ENCODE measurements at places on chromosomes 2 and 18.
A peak's percentile ranks its signal among the peaks of the same experiment; 100 is the strongest.

DNA sequence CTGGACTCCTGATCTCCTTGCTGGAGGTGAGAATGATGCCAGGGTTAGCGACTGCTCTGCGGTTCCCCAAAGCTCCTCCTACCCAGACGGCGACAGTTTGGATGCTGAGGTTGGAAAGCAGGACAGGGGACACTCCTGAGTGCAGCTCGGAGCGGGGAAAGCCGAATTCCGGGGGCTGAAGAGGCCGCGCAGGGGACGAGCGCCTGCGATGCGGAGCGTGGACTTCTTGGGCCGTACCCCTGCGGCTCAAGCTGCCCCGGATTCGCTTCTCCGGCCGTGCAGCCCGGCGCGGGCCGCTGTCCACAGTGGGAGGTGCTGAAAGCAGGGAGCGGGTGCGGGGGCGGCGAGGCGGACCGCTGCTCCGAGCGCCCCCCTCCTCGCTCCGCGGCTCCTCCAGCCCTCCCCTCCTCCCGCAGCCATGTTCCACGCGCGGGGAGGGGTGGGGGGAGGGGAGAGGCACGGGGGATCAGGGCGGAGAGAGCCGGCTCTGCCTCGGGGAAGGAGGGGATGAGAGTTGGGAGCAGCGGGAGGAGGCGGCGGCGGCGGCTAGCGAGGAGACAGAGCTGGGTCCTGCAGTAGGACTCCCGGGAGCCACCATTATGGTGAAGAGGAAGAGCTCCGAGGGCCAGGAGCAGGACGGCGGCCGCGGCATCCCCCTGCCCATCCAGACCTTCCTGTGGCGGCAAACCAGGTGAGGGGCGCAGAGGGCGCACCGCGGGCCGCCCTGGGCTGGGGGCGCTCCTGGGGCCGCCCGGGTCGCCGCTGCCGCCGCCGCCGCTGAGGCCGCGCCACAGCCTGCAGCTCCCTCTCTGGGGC lies at the start of gene UNC80:
Gene UNC80 (plus strand): TSS at position 359 of the 816 bp plus-strand sequence. CDS start 241 bp downstream, at position 600.
- no peak for DNase-seq

DNA sequence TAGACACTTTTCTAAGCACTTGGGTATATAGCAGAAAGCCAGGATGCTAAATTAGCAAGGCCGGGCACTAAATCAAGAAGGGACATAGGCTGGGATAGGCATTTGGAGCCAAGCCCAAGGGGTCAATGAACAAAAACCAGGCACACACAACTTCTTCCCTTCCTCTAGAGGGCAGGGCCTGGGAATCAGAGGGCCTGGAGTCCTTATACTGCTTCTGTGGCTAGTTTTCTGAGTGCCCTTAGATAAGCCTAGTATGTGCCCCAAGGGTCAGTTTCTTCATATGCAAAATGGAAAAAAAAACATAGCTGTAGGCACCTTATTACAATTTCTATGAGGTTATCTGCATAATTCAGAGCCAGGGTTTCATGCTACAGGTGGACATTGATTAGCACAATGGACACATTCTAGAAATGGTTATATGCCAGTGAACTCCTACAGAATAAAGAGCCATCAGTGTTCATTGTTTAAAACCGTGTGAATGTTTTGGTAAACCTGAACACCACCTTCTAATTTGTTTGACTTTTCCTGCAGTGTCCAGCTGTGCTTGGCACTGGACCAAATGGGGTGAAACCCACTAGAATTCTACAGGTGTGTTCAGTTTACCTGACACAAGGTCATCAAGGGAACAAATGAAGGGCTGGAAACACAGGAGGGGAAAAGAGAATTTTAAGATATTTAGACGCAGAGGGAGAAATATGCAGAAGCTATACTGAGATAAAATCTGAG lies 49.6 kb downstream of the PAX8 start:
- DNase-seq, result no peak

DNA sequence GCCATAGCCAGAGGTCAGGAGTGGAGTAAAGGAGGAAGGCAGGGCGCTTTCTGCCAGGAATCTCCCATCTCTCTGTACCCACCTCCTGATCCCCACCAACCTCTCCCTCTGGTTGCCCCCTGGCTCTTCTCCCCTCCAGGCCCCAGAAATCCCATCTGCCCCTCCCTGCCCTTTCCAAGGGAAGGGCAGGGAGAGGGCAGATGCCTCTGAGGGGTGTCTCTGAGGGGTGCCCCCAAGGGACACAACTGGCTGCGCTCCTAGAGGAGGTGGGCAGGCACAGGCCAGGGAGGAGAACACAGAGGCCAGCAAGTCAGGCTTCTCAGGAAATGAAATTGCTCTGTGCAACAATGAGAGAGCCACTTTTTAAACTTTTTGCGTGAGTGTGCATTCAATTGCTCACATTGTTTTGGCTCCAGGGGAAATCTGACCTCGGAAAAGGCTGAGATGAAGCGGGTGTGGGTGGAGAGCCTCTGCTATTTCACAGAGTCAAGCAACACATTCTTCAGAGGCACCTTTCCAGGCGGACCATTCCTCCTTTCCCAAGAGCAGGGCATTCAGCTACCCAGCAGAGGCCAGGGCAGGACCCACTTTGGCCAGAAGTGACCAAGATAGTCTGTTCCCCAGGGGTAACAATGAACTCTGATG lies 125.5 kb downstream of the SMAD7 start:
- DNase-seq, result no peak

- DNase-seq, result peak; percentile 66
Observed at GRCh38 chr18:9825571-9826073, 60.2 kb upstream of the TXNDC2 start.

- no peak for DNase-seq
Observed at GRCh38 chr2:100945930-100946607, 56.0 kb upstream of the RPL31 start.

DNA sequence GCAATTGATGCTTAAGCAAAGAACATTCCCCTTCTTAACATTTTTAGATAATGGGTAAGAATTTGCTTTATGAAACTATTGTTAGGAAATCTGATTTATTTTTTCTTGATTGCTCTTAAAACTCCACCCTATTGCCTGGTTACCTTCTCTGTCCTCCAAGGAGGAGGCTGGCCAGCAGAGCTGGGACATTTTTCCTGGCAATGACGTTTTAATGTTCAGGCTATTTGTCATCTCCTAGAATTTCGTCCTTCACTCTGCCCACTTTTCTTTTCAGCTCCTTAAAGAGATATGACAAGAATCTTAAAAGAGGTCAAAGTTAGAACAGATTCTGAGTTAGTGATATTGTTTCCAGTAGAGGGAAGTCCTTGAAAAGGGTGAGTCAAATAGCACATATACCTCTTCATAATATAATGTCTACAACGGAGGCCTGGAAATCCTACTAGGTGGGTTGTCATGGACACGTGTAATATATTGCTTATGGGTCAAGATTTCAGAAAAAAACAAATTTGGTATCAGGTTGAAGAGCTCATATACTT lies 141.0 kb downstream of the CMPK2 start:
- DNase-seq, result no peak

DNA sequence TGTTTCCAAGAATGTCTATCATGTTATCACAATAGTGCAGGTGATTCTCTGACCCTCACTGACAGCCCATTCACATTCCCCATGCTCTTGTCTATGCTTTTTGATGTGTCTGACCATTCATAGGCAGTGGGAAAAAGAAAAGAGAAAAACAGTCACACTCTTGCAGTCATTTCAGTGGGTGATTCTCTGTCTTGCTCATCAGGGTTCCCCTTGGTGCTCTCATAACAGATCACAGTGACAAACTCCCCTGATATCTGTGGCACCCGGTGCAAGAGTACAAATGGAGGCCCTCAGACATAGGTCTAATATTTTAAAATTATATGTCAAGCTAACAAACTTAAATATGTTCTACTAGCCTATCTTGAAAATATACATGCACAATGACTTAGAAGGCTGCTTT lies 72.7 kb upstream of the PPP1CB start:
- no peak for DNase-seq

- DNase-seq, result no peak
Observed at GRCh38 chr2:19351899-19352697, 6.3 kb downstream of the OSR1 start.

DNA sequence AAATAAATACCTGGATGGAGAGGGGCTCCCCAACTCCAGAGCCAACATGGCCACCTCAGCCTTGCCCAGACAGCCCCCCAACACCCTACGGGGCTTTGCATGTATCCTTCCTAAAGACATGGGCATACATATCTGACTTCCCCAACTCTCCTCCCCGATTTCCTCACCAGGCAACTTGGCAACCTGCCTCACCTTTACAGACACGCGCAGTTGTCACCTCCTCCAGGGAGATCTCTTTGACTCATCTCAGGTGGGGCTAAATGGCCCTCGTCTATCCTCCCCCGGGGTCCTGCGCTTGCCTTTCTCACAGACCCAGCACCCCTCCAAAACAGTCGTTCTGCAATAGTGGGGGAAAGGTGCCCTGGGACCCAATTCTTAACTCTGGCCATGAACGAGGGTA lies 10.6 kb upstream of the BIN1 start:
- no peak for DNase-seq

GRCh38 chr2:217617616-217618022 lies 385.2 kb downstream of the TNS1 start:
- no peak for DNase-seq

GRCh38 chr2:159922563-159922962 lies 124.6 kb upstream of the CD302 start:
- DNase-seq, result no peak

DNA sequence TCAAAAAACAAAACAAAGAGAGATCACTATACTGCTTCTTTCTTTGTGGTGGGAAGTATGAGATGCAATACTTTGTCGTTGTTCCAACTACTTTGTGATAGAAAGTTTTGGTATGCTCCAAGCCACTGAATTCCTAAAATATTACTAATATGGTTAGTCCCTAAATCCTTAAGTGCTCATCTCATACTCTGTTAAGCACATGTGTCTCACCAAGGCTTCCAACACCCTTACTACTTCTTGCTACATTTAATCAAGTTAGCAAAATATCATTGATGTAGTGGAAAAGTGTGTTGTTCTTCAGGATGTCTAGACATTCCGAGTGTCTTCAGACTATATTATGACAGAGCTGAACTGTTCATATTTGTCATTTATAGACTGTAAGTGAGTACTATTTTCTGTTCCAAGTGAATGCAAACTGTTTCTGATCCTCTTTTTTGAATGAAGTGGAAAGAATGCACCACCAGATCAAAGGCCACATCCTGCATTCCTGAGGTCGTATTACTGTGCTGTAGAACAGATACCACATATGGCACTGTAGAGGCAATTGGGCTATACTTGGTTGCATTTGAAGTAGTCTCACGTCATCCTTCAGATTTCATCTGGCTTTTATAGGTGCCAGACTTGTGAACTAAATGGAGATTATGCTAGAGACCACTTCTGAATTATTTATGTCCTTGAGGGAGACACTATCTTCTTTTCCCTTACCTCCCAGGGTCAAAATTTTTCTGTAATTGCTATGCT lies 298.4 kb upstream of the ZNF521 start:
- no peak for DNase-seq

GRCh38 chr2:15726321-15727057 lies 134.8 kb downstream of the DDX1 start:
- no peak for DNase-seq

DNA sequence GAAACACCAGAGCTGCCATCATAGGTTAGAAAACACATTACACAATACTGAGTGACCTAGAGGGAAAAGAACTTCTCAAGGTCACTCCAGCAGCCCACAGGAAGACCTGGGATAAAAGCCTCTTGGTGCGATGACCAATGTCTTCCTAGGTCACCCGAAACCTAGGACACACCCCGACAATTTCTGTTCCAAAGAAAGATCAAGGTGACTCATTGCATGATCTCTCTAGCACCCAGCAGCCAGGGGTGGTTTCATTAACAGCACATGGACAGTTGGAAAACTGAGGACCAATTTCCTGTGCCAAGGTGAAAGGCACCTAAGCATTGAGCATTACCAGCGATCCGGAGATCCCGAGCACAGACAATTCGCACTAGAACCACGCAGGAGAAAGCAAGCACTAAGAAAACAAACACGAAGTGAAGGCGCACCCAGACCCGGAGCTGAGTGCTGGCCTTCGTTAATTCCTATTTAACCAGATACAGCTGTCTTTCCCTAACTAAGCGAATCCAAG lies 1.5 kb downstream of the CACNB4 start:
- no peak for DNase-seq

DNA sequence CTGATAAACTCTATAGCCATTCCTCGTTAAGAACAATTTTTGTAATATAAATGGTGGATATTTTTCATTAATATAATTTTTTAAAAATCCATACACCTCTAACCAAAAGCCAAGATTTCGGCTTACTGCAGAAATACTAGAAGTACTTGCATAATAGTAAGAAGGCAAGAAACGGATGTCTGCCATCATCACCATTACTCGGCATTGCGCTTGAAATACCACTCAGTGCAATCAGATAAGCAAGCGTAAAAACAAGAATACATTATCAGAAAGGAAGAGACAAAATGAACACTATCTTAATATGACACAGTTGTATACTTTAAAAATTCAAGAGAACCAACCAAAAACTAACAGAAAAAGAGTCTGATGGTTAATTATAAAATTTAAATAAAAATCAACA lies 15.2 kb upstream of the BOLA3 start:
- DNase-seq, result no peak

- no peak for DNase-seq
Observed at GRCh38 chr2:202114291-202114690, 41.2 kb downstream of the KIAA2012 start.

GRCh38 chr2:15711126-15711860 lies 119.6 kb downstream of the DDX1 start:
- no peak for DNase-seq

GRCh38 chr2:135252805-135253458 lies 200.8 kb downstream of the RAB3GAP1 start:
- DNase-seq, result no peak

- no peak for DNase-seq
Observed at GRCh38 chr18:23037646-23038045, 97.6 kb upstream of the CABLES1 start.

DNA sequence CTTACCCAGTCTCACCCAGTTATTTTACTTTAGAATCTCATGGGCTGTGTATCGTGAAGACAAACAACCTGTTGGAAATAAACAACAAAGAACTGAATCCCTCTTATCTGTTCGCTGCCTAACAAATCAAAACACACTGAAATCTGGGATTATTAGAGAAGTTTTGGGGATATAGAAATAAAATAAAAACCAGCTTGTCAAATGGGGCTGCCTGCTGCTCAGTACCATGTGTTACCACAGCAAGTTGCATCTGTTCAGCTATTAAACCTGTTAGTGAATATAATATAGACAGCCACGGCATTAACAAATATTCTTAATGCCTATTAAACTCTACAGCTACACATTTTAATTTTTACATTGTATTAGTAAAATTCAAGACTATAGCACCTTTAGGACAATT lies 810.8 kb downstream of the NRXN1 start:
- no peak for DNase-seq

DNA sequence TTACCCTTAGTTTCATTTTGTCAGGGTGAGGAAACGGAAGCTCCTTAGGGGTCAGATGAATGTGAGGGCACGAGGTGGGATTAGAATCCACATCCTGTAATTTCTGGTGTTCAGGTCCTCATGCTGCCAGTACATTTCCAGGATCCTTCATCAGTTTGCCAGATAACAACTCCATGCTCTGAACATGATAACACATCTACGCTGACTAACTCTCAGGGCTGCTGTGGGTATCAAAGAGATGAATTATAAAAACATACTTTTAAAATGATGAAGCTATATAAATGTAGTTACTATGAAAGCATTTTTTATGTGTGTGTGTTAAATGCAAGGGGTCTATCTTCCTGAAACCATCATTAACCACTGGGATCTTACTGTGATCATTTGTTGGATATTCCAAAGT lies 325.9 kb downstream of the SLC8A1 start:
- DNase-seq, result no peak

- no peak for DNase-seq
Observed at GRCh38 chr2:157809212-157809611, 66.9 kb downstream of the ACVR1 start.

- no peak for DNase-seq
Observed at GRCh38 chr2:109718139-109718538, 76.0 kb upstream of the RGPD5 start.

GRCh38 chr2:137966043-137966442 lies 1.8 kb downstream of the HNMT start:
- no peak for DNase-seq
